ENCODE measurements at places on chromosomes 11 and 22. TPM values are rescaled to one million over a fixed set of nuclear protein-coding genes. Genes with fewer than 3 reads are reported as not detected.

Gene UBQLN3
- 1.1 TPM for total RNA-seq

DNA sequence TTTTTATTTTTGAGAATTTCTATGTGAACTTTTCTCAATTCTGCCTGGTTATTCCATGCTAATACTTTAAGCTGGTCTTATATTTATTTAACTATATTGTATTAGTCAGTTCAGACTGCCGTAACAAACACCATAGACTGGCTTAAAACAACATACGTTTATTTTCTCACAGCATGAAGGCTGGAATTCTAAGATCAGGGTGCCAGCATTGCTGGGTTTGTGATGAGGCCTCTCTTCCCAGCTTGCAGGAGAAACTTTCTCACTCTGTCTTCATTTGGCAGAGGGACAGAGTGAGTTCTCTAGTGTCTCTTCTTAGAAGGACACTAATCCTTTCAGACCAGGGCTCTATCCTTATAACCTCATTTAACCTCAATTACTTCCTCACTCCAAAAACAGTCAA lies 16.2 kb upstream of the TEAD1 start:
- DNase-seq, result no peak

Gene CSNK2A3
- total RNA-seq, result 2.1 TPM

- no peak for DNase-seq
Observed at GRCh38 chr11:75884321-75884720, 69.3 kb downstream of the UVRAG start.

GRCh38 chr11:62104816-62105653 lies 18.8 kb upstream of the INCENP start:
- no peak for DNase-seq

- DNase-seq, result no peak
Observed at GRCh38 chr11:96238563-96239135, 104.3 kb downstream of the MAML2 start.

- DNase-seq, result no peak
Observed at GRCh38 chr11:72307439-72307838, 63.5 kb upstream of the PHOX2A start.

Gene OR52E8
- not detected for total RNA-seq

- no peak for DNase-seq
Observed at GRCh38 chr11:92477686-92478085, 253.1 kb downstream of the FAT3 start.

Gene RPLP2
- total RNA-seq, result 1,209 TPM

- DNase-seq, result peak; percentile 54
Observed at GRCh38 chr22:47071078-47071806, 308.8 kb downstream of the TBC1D22A start.

Gene LRFN4
- total RNA-seq, result 14.5 TPM

Gene CDC42BPG
- total RNA-seq, result 0.58 TPM

DNA sequence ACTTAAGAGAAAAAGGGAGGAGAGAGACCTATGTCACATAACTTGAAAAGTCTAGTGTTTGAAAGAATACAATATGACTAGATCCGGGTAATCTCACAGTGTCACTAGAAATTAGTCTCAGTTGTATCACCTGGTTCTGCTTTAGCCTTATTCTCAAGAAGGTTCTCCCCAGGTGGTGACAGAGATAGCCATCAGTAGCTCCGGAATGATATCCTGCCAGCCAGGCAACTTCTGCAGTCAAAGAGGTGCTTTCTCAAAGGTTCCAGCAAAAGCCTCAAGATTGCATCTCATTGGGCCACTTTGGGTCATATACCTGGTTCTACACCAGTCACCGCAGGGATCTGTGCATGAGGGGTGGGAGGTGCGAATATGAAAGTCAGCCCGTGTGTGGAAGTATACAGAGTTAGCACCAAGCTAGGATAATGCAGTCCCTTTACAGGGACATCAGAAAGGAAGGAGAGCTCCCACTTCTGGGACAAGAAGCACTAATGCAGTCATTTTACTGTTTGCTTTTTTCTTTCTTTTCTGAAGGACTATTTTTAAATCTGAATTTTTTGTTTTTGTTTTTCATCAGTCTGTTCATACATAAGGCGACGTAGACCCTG lies 61.1 kb downstream of the CYB5R2 start:
- DNase-seq, result no peak

DNA sequence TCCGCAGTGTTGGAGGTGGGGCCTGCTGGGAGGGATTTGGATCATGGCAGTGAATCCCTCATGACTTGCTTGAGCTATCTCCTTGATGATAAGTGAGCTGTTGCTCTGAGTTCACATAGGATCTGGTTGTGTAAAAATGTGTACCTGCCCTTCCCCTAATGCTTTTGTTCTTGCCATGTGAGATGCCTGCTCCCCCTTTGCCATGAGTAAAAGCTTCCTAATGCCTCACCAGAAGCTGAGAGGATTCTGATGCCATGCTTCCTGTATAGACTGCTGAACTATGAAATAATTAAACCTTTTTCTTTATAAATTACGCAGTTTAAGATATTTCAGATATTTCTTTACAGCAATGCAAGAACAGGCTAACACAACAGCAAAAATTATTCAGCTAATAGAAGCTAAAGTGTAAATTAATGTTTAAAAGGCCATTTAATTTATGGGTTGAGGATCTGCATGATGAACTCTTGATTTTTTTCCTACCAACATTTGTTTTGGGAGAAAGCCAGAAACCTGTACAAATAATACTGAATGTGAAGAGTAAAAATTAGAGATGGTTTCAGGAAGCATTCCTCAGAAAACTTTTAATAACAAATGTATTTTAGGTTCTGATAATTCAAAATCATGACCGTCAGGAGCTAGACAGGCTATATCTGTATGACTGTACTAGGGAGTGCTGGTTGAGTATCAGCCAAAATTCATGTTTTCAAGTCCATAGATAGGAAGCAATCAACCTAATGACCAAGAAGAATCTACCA lies 177.5 kb upstream of the GRIA4 start:
- no peak for DNase-seq

Gene TMPRSS13
- total RNA-seq, result 0.58 TPM

Gene TSKU
- 48.8 TPM for total RNA-seq

Gene RIBC2
- 0.22 TPM for total RNA-seq

- DNase-seq, result no peak
Observed at GRCh38 chr11:120599816-120600420, 88.4 kb downstream of the GRIK4 start.

- DNase-seq, result no peak
Observed at GRCh38 chr11:15113381-15113780, 1.3 kb upstream of the INSC start.

GRCh38 chr11:88520391-88520790 lies 182.9 kb upstream of the CTSC start:
- DNase-seq, result no peak

DNA sequence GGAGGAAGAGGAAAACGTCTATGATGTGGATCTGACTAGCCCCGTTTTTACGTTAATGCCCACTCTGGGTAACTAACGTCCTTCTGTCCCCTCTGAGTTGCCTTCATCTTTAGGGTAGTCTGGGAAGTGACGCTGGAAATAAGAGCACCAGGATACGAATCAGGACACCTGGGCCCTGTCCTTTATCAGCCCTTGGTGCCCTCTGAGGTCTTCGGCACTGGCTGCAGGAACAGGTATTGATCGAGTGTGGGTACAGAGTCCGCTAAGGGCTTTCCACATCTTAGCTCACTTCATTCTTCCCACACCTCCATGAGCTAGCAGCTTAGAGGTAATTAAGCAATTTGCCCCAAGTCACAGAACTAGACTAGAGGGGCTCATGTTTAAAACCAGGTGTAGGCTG lies 223.8 kb downstream of the DBX1 start:
- DNase-seq, result no peak

Gene MGAT3
- 56.5 TPM for total RNA-seq

Data from sciatic nerve (tissue), 2 donors.